ENCODE measurements at places on chromosomes 16 and 17.

DNA sequence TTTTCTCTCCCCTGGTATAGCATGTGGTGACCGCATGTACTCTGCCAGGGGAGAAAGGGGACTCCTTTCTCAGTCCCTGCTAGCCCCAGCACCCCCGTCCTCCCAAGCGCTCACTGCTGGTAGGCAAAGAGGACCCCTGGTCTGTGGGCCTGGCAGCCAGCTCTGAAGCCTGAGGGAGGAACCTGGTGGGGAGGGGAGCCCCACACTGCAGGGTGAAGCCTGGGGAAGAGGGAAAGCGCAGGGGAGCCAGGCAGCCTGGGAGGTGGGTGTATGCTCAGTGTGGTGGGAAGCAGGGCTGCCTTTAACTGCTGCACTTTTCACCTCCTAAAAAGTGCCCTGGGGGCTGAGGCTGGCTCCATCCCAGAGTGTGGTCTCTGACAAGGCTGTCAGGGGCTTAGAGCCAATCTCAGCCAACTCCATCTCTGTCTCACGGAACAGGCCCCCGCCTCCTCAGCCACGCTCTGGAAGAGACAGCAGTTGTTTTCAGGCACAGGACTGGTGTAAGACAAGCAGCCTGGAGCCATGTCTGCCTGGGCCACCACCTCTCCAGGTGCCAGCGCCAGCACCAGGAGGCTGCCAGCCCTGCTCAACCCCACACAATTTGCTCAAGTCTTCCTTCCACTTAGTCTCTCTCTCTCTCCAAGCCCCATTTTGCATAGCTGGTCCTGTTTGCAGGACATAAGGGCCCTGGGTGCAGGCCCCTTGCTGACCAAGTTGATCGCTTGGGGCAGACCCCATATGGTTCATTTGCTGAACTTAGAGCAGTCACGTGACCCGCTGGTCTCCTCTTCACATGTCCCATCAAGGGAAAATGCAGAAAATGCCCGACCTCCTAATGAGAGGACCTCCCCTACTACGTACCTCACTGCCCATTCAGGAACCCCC is 14.7 kb upstream of the TBX2 start:
- DNase-seq: no peak

DNA sequence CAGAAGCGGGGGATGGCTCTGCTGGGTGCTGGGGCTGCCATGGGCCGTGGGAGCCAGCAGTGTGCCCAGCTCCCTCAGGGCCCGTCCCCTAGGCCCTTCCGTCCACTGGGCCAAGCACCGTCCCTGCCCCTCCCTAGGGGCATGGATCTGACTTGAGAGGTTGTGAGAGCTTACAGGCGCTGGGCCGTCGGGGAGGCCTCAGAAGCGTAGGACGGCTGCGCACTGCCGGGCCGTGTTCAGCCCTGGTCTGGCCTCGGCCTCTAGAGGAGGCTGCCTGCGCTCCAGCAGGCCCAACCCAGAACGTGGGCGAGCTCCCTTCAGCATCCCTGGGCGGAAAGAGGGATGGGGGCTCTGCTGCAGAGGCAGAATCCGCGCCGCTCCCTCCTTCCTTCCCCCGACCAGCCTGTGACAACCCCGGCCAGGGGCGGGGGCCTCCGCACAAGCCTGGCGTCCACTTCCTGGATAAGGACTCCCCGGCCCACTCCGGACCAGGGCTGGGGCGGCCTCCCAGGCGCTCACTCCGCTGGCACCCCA is 685 bp upstream of the MPG start:
- DNase-seq: no peak

- no peak for DNase-seq
Observed at GRCh38 chr16:47358816-47359215, 102.0 kb downstream of the ITFG1 start.

GRCh38 chr17:17551361-17551760 is 40.1 kb downstream of the PEMT start:
- no peak for DNase-seq

DNA sequence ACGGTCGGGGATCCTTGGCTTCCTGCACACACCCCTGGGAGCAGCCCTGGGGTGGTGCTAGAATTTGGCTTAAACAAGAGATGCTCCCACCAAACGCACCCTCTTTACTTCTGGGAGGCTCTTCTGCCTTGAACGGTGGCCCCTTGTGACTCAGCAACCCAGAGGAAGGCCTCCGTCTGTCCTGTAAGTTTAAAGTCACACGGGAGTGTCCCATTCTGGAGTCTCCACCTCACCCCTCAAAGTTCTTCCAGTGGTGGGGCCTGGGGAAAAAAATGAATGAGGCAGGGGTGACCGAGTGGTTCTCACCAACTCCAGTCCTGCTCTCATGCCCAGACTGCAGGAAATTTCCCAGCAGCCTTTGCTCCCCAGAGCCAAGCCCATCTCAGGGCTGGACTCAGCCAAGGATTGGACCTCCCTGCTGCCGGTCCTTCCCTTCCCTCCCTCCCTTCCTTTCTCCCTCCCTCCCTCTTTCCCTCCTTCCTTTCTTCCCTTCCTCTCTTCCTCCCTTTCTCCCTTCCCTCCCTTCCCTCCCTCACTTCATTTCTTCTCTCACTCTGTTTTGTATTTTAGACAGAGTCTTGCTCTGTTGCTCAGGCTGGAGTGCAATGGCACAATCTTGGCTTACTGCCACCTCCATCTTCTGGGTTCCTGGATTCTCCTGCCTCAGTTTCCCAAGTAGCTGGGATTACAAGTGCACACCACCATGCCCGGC is 11.4 kb downstream of the ITGAD start:
- DNase-seq: no peak

- DNase-seq: peak; percentile 11
Observed at GRCh38 chr17:5272322-5272721, 9.8 kb upstream of the RABEP1 start.

DNA sequence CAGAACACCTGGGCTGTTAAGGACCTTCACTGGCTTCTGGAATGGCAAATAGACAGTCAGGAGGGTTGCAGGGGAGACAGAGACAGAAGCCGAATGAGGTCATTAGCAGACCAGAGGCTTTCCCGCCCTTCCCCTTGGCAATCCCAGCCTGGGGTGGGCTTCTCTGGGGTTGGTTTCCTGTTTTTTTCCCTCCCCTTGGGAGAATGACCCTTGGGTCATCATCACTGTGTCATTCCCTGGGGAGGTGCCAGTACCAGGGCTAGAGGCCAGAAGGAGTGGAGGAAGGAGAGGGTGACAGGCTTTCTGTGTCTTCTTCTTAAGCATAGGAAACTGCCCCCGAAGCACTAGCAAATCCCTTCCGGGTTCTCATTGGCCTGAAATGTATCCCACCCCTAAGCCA is 42.9 kb upstream of the IL21R start:
- DNase-seq: no peak

DNA sequence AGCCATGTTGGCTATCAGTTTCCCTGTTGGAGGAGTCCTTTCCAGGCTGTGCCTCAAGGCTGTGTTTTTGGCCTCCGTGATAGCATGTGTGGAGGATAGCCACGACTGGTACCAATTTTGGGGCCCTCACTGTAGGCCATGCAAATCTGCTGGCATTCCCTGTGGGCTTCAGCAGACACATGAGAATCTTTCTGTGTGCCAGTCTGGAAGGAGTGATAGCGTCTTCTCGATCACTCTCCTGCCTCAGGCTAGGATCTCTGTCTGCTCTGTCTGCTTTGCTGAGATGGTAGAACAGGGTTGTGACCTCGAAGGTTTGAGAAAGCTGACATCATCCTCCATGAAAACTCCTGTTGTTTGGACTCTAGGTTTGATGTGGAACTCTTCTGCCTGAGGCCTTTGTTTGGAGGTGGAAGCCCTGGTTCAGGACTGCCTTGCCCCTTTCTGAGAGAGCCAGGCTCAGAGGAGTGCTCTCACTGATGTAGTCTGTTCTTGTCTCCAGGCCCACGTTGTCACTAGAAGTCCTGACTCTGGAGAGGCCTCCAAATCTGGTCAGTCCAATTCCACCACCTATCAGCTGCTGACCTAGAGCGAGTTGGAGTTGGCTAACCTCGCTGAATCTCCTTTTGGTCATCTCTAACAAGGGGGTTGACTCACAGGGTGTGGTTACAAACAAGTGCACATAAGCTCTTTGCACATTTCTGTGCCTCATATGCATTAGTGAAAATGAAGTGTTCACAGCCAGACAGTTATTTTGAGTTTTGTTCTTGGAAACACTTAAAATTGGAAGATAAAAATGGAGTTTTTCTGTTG is 12.1 kb upstream of the EDC4 start:
- DNase-seq: no peak
